Spleen (tissue), 13 donors: ENCODE measurements at places on chromosomes 4 and X. TPM values are rescaled to one million over a fixed set of nuclear protein-coding genes. Genes with fewer than 3 reads are reported as not detected.
A peak's percentile ranks its signal among the peaks of the same experiment; 100 is the strongest.

DNA sequence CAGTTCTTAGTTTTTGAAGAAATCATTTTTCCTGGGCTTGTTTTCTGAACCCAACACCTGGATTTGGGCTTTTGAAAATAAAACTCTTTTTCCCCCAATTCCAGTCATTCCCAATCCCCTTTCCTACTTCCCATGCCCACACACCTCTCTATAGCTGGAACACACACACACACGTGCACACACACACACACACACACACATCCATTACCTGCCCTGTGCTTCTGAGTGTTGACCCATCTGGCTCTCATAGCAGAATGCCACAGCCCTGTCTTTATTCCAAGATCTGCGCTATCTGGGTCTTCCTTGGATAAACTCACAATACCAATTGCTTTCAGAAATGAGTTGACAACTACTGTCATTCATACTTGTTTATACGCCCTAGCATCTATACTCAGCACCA is 54.9 kb upstream of the C4orf54 start:
- H3K36me3 ChIP-seq: no peaks in the 10 kb centered on the region
- H3K4me3 ChIP-seq: no peak overlapping the region
- no peak overlapping the region for H3K27ac ChIP-seq
- H3K4me1 ChIP-seq: no peaks in the 10 kb centered on the region
- H3K27me3 ChIP-seq: no peaks in the 10 kb centered on the region

- DNase-seq: no peak
- no peaks in the 10 kb centered on the region for H3K4me1 ChIP-seq
- H3K27ac ChIP-seq: no peak overlapping the region
- no peaks in the 10 kb centered on the region for H3K36me3 ChIP-seq
- H3K4me3 ChIP-seq: no peak overlapping the region
Measured at GRCh38 chrX:22389556-22390179, 117.0 kb downstream of the CBLL2 start.

DNA sequence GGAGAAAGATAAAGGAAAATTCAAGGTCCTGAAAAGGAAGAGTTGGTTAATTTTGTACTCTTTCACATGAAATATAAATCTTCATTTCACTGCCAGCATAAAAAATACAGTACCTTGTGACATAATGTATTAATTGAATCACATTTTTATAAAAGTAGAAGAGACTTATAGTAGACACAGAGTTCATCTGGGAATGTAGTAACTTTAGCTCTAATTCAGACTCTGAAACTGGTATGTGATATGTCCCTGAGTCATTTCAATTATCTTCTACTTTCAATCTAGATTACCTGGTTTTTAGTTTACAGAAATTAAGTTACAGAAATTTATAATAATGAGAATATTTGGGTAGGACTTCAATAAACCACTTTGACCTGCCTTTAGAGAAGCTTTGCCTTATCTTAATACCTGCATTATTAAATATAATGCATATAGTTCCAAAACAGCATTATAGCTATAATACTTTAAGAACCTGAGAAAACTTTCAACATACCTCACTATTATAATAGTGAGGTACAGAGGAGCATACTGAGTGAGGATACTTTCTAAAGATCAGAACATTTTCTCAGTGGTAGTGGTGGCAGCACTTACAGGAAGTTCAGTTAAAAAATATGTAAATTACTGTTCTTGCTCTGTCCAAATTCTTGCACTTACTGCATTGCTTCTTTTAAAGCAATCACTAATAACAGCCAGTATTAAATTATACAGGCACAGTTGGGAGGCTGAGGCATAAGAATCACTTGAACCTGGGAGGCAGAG is 11.2 kb downstream of the NEK1 start:
- H3K36me3 ChIP-seq: peaks cover 22% of the 10 kb centered on the region
- H3K27ac ChIP-seq: no peak overlapping the region
- DNase-seq: no peak

GRCh38 chr4:172042714-172043114 is 229.5 kb downstream of the GALNTL6 start:
- no peaks in the 10 kb centered on the region for H3K27me3 ChIP-seq
- H3K4me1 ChIP-seq: no peaks in the 10 kb centered on the region
- no peak overlapping the region for H3K27ac ChIP-seq
- no peak overlapping the region for H3K4me3 ChIP-seq
- no peaks in the 10 kb centered on the region for H3K36me3 ChIP-seq

DNA sequence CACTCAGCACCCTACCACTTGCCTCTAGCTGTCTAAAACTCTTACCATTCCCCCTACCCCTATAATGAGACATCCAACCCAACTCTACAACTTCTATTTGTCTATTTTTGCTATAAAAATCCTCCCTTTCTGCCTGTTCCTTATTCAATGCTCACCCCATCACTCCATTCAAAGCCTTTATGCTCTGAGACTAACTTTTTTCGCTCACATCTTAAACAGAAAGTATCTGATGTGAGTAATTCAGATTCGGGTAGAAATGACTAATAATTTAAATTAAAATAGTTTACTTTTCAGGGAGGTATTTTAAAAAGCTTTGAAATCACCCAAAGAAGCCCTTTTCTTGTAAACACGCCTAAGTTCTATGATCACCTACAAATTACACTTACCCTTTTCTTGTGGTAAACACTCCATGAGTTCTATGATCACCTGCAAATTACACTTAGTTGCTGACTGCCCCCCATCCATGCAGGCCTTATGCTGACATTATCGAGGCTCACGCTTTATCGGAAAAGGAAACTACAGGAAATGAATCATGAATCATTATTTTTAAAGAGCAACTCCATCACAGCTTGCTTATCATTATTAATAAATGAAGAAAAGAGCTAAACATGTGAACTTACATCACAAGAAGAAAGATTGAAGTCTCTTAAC is 168.7 kb upstream of the PPP1R2C start:
- no peaks in the 10 kb centered on the region for H3K36me3 ChIP-seq
- peaks cover 33% of the 10 kb centered on the region for H3K4me1 ChIP-seq
- H3K27ac ChIP-seq: peak overlapping the region; percentile 26
- DNase-seq: no peak
- H3K4me3 ChIP-seq: no peak overlapping the region

DNA sequence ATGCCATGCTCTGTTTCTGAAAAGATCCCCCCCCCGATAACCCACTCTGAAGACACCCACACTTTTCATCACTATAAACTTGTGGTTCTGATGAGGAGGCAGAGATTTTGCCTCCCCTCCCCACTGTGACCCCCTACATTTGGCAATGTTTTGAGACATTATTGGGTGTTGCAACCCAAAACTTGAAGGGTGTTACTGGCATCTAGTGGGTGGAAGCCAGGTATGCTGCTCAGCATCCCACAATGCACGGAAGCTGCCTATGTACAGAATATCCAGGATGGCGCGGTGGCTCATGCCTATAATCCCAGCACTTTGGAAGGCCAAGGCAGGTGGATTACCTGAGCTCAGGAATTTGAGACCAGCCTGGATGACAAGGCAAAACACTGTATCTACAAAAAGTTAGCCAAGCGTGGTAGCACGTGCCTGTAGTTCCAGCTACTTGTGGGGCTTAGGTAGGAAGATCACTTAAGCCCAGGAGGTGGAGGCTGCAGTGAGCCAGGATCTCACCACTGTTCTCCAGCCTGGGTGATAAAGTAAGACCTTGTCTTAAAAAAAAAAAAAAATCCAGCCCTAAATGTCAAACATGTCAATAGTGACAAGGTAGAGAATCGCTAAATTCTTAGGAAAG is 87.3 kb downstream of the SCD5 start:
- H3K4me3 ChIP-seq: no peak overlapping the region
- no peak overlapping the region for H3K27ac ChIP-seq
- no peaks in the 10 kb centered on the region for H3K4me1 ChIP-seq
- no peak for DNase-seq

- no peak overlapping the region for H3K27ac ChIP-seq
- H3K4me3 ChIP-seq: no peak overlapping the region
- DNase-seq: no peak
Measured at GRCh38 chr4:78951862-78952472, 12.7 kb upstream of the PAQR3 start.

- no peaks in the 10 kb centered on the region for H3K27me3 ChIP-seq
- peak overlapping the region; percentile 80 for H3K27ac ChIP-seq
- H3K36me3 ChIP-seq: no peaks in the 10 kb centered on the region
- no peak for DNase-seq
Measured at GRCh38 chr4:113566015-113566795, 195.3 kb downstream of the CAMK2D start.

UGT2B11 gene
- not detected for total RNA-seq

DNA sequence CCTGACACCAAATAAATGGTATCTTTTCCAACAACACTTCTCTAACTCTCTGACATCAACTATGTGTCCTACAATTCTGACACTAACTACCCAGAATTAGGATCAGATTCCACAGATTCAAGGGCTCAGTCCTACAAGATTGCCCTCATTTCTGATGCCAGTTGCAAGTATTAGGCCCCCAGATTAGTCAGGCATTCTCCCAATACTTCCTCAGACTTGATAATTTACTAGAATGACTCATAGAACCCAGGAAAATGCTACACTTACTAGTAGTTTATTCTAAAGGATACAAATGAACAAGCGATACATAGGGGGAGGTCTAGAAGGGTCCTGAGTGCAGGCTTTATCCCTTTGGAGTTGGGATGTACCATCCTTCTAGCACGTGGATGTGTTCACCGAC is 8.5 kb downstream of the TIGD2 start:
- no peaks in the 10 kb centered on the region for H3K4me1 ChIP-seq
- H3K27ac ChIP-seq: no peak overlapping the region
- H3K4me3 ChIP-seq: no peak overlapping the region
- H3K36me3 ChIP-seq: no peaks in the 10 kb centered on the region
- DNase-seq: no peak

DNA sequence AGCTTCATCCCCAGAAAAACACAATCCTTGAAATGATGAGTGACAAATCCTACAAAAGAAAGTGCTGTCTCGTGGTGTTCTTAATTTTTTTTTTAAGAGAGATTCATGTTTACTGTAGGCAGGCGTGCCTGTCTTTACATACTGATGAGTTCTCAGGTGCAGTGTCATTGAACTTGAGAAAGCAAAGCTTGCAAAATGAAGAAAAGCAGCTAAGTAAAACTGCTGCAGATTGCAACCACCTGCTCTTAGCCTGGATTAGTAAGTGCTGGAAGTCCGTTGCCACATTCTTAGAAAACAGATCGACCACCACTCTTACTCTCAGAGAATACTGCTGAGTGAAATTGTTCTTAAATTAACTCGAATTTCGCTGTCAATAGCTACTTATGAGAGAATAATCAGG is 854.6 kb downstream of the TRIML1 start:
- no peaks in the 10 kb centered on the region for H3K27me3 ChIP-seq
- no peak overlapping the region for H3K4me3 ChIP-seq
- H3K36me3 ChIP-seq: no peaks in the 10 kb centered on the region
- no peak overlapping the region for H3K27ac ChIP-seq

- DNase-seq: no peak
- no peak overlapping the region for H3K4me3 ChIP-seq
- no peaks in the 10 kb centered on the region for H3K36me3 ChIP-seq
- no peaks in the 10 kb centered on the region for H3K27me3 ChIP-seq
- H3K4me1 ChIP-seq: no peaks in the 10 kb centered on the region
- H3K27ac ChIP-seq: no peak overlapping the region
Measured at GRCh38 chr4:61817071-61817470, 616.9 kb downstream of the ADGRL3 start.

GRCh38 chrX:75107863-75108509 is 48.1 kb downstream of the ABCB7 start:
- H3K36me3 ChIP-seq: no peaks in the 10 kb centered on the region
- no peak overlapping the region for H3K27ac ChIP-seq
- DNase-seq: no peak
- H3K4me1 ChIP-seq: no peaks in the 10 kb centered on the region
- H3K4me3 ChIP-seq: no peak overlapping the region

MFAP3L gene
- 7.0 TPM for total RNA-seq

EXOC1L gene
- not detected for total RNA-seq

L1CAM gene
- total RNA-seq: 5.0 TPM

GRCh38 chr4:67723949-67724348 is 23.0 kb upstream of the UBA6 start:
- H3K4me1 ChIP-seq: no peaks in the 10 kb centered on the region
- no peaks in the 10 kb centered on the region for H3K27me3 ChIP-seq
- no peak for DNase-seq
- H3K4me3 ChIP-seq: no peak overlapping the region

GAGE12J gene
- not detected for total RNA-seq

- H3K36me3 ChIP-seq: no peaks in the 10 kb centered on the region
- DNase-seq: no peak
- no peaks in the 10 kb centered on the region for H3K27me3 ChIP-seq
- H3K27ac ChIP-seq: no peak overlapping the region
Measured at GRCh38 chr4:52836678-52837077, 25.4 kb upstream of the RASL11B start.

RHOXF2B gene
- total RNA-seq: not detected

TECRL gene
- not detected for total RNA-seq

- H3K4me1 ChIP-seq: no peaks in the 10 kb centered on the region
- no peaks in the 10 kb centered on the region for H3K36me3 ChIP-seq
- H3K27me3 ChIP-seq: no peaks in the 10 kb centered on the region
- no peak overlapping the region for H3K4me3 ChIP-seq
- no peak for DNase-seq
- no peak overlapping the region for H3K27ac ChIP-seq
Measured at GRCh38 chr4:99414401-99414800, 20.7 kb downstream of the ADH7 start.

SPANXN4 gene
- not detected for total RNA-seq

- no peaks in the 10 kb centered on the region for H3K36me3 ChIP-seq
- H3K27me3 ChIP-seq: no peaks in the 10 kb centered on the region
- H3K4me1 ChIP-seq: no peaks in the 10 kb centered on the region
- H3K27ac ChIP-seq: no peak overlapping the region
- DNase-seq: no peak
Measured at GRCh38 chrX:125398959-125399440, 79.3 kb downstream of the TEX13C start.

DNA sequence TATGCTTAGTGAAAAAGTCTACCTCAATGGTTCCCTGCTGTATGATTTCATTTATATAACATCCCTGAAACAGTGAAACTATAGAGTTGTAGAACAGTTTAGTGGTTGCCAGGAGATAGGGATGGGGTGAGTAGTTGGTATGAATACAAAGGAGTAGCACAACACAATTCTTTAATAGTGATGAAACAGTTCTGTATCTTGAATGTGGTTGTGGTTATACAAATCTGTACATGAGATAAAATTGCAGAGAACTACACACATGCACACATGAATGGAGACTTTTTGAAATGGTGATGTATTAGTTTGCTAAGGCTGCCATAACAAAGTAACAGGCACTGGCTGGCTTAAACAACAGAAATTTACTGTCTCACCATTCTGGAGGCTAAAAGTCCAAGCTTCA is 677.1 kb downstream of the ADGRL3 start:
- no peak overlapping the region for H3K27ac ChIP-seq
- no peak overlapping the region for H3K4me3 ChIP-seq
- H3K4me1 ChIP-seq: no peaks in the 10 kb centered on the region
- H3K36me3 ChIP-seq: no peaks in the 10 kb centered on the region

- H3K4me3 ChIP-seq: no peak overlapping the region
- no peaks in the 10 kb centered on the region for H3K27me3 ChIP-seq
- H3K27ac ChIP-seq: no peak overlapping the region
- H3K36me3 ChIP-seq: no peaks in the 10 kb centered on the region
- H3K4me1 ChIP-seq: peaks cover 82% of the 10 kb centered on the region
- DNase-seq: no peak
Measured at GRCh38 chr4:158814207-158814606, 45.4 kb downstream of the FNIP2 start.
